ENCODE measurements at places on chromosomes 12 and 14.

DNA sequence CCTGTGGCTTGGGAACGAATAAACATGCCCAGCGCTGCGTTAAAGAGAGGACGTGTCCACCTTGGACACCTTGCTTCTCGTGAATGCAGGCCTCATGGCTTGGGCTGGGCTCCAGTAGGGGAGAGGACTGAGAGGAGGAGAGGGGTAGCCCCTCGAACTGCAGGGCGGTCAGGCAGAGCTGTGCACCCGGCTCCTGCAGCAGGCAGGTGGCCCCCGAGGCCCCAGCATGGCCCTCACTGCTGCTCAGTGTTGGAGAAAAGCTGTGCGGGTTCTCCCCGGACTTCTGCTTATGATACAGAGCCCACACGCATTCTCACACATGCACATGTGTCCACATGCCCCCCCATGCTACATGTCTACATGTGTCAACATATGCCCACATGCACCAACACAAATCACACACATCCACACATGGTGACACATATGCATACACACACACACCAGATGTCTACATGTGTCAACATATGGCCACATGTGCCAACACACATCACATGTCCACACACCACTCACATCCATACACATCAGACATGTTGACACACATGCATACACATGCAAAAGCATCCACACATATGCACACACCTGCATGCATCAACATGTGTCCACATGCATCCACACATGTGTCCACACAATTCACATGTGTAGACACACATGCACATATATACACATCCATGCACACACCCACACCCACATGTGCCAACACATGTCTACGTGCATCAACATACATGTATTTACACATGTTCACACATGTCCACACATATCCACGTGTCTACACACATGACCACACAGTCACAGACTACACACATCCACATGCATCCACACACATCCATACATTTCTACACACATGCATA is 3.0 kb downstream of the ADGRD1 start:
- no peak for DNase-seq

GRCh38 chr12:21292111-21292510 is 42.6 kb downstream of the SLCO1A2 start:
- no peak for DNase-seq

- no peak for DNase-seq
Measured at GRCh38 chr12:114912811-114913210, 228.8 kb upstream of the TBX3 start.

GRCh38 chr12:11861155-11861863 is 209.4 kb upstream of the BCL2L14 start:
- DNase-seq, result no peak

- DNase-seq, result no peak
Measured at GRCh38 chr14:92549105-92549858, 35.7 kb downstream of the RIN3 start.

DNA sequence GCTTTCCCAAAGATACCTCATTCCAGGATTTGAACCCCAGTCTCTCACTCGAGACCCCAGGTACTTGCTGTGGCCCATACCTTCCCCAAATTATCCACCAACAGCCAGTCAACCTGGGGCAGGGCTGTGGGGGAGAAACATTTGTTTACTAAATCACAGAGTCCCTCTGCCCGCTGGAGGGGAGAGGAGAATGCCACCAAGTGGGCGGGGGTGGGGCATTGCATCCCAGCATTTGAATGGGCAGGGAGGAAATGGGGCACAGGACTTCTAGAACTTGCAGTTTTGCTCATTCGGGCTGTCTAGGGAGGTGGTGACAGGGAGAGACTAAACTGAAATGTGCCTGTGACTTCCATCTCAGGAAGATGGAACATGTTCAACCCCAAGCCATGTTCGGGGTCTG is 10.9 kb upstream of the SERPINA9 start:
- DNase-seq, result no peak

GRCh38 chr12:53870117-53870516 is 68.5 kb upstream of the HOXC13 start:
- DNase-seq, result no peak

DNA sequence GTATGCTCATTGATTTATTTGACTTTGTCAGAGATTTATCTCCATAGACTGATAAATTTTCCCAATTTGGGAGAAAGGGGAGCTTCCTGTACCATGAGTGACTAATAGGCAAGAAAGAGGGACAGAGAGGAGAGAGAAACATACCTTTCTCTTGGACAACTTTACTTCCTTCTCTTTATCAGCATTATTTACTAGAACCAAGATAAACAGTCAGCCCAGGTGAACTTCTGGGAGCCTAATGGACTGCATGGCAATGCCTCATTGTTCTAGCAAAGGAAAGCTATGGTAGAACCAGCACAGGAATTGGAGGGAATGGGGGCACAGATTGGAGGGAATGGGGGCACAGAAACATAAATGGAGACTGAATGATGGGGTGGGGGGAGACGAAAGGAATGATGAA is 63.4 kb upstream of the STXBP6 start:
- DNase-seq, result no peak

GRCh38 chr14:103186909-103187586 is 63.8 kb downstream of the TNFAIP2 start:
- DNase-seq, result no peak

DNA sequence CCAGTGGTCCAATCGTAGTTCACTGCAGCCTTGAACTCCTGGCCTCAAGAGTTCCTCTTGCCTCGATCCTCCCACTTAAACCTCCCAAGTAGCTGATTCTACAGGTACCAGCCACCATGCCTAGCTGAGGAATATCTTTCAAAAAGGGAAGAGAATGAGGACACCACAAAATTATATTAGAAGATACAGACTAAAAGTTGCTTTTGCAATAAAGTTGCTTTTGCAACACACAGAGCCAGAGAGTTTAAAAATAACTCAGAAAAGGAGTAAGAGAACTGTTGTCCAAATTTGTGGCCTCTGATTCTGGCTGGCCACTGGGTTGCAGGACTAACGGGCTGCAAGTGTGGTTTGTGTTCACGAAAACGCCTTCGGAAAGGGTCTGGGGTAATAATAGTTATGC is 19.8 kb downstream of the TMEM253 start:
- DNase-seq, result no peak

DNA sequence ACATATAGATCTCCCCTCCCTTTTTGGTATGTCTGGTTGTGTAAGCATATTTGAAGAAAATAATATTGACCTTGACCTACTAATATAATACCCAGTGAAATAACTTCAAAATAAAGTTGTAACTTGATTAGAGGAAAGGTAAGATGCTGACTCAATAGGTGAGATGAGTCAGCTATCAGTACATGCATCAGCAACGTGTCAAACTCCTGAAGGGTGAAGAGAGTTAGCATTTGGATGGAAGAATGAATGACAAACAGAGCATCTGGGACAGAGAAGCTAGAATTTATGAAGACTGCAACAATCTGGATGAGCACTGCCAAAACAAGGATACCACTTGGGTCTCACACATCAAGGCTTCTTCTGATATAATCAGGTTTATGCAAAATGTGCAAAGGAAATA is 74.9 kb downstream of the PPP2R5E start:
- DNase-seq, result no peak

GRCh38 chr12:52539083-52539820 is 13.7 kb downstream of the KRT71 start:
- DNase-seq, result no peak

- no peak for DNase-seq
Measured at GRCh38 chr12:34217660-34218059, 195.4 kb downstream of the ALG10 start.

DNA sequence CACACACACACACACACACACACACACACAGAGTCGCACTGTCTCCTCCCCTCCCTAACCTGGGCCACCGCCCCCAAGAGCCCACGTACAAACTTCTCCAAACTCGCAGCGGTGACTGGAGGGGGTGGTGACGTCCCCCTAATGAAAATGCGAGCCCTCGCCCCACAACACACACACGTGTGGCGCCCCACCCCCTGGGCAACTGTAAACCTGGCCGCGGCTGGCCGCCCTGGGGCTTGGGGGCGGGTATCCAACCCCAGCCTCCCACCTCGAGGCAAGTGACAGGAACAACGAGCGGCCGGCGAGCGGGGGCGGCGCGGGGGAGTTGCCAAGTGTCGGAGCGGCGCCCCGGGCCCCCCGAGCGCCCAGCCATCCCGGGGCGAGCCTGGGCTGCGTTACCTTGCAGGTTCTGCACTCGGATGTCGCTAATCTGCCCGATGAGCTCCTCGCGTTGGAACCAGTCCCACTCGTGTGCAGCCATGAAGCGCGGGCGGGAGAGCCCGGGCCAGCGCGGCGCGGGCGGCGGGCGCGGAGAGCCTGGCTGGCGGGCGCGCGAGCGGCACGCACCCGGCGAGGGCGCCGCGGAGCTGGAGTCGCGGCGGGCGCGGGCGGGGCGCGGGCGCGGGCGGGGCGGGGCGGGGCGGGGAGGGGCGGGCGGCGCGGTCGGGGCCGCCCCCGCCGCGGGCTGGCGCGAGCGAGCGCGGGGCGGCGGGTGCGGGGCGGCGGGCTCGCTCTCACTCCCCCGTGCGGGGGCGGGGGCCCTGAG is at the start of gene CLMN:
TSS of gene CLMN (minus strand) at position 597 of the 766 bp plus-strand sequence. CDS start at position 481, 116 bp downstream.
- DNase-seq, result no peak

DNA sequence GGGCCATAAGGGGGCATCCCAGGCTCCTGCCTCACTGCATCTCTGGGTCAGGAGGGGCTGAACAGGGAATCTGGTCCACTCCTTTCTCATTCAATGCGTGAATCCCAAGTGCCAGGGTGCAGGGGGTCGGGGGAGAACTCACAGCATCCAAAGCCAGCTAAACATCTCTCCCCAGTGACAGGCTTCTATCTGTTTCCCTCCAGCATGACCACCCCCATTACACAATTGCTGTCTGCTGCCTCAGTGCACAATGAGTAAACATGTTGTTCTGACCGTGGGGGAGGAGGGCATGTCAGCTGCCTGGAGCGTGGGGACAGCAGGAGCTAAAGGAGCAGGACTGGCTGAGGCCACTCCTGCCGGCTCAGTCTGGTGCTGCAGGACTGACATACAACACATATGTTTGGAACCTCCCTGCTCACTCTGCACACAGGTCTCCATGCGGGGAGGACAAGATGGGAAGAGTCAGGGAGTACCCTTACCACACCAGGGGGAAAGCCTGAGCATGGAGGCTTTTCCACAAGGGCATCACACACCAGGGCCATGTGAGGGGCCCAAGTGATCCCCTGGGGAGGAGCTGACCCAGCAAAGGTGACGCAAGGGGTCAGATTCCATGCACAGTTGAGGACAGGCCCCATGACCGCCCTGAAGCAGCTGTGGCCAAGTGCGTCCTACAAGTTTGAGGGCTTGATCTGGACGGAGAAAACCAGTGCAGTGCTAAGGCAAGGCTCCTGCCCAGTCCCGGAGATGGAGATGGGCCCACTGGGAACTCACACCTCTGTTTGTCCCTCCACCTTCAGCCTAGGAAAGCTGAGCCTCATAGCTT is 1.4 kb downstream of the TNS2 start:
- peak; percentile 88 for DNase-seq

DNA sequence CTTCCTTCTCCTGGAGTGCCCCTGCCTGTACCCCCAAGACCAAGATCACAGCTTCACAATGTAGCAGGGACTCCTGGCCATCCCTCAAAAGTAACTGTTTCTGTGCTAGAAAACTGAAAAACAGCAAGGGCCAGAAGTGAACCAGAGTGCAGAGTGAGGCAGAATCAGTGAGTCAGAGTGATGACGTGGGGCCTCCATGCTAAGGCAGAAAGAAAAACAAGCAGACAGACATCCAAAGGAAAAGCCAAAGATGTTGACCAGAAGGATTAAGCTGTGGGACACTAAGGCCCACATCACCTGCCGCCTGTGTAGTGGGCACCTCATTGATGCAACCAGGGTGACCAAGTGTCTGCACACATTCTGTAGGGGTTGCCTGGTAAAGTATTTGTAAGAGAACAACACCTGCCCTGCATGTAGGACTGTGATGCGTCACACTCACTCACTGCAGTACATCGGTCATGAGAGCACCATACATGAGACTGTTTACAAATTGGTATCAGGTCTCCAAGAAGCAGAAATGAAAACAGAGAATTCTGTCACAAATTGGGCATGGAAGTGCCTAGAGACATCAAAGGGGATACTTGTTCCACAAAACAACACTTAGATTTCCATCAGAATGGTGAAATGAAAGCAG is 51.2 kb downstream of the ARMH4 start:
- DNase-seq, result no peak

GRCh38 chr12:54148560-54149429 is 40.0 kb downstream of the SMUG1 start:
- DNase-seq, result no peak

DNA sequence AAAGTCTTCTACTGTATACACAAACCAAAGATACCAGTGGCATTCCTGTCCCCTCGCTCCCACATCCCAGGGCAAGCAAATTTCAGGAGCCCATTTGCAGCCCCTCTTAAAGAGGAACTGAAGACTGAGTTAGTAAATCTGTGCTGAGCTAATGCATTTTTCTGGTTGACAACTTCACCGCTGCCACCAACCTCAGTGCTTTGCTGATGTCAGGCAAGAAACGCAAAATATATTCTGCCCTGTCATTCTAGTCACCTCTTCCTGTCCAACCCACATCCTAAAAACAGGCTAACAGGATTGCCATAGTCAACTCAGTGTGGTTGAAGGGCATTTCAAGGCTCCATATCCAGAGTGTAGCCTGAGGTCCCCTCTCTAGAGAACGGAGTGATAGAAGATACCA is 59.4 kb upstream of the FICD start:
- no peak for DNase-seq

DNA sequence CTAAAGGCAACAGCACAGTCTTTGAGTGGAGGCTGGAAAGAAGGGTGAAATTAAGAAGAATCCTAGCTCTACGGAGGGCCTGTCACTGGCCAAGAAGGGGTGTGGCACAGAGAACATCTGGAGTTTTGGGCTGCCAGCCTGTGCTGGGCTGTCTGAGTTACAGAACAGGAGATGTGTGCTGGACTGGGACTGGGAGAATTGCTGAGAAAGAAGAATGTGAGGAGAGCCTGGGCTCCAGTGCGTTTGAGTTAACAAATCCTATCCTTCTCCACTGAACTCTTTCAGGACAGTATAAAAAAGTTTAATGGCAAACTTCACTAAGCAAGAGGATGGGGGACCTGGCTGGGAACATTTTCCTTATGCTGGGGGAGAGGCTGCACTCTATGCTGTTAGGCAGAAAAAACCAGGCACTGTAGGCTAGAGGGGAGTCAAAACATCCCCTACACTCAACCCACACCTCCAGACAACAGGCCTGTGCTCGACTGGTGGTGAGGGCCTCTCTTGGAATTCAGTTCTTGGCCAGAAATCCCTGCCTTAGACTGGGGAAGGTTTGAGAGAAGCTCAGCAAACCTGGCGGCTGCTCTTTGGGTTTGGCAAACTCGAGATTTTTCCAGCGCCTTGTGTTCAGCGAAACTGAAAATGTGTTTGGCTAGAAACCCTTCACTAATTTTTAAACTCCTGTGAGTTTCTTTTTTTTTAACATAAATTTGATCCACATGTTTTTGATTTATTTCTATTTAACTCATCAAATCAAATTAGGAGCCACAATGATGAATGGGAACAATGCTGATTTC is 217.3 kb downstream of the MON2 start:
- no peak for DNase-seq

- DNase-seq, result no peak
Measured at GRCh38 chr12:45880533-45880932, 109.8 kb downstream of the SCAF11 start.

All from nucleus accumbens (tissue), 56 donors.